K562 (cell line): ENCODE measurements at places on chromosomes 1 and 21. TPM values are rescaled to one million over a fixed set of nuclear protein-coding genes. Genes with fewer than 3 reads are reported as not detected.

- DNase-seq = no peak
- H3K27me3 ChIP-seq = no peaks in the 10 kb centered on the region
- peaks cover 26% of the 10 kb centered on the region for H3K4me1 ChIP-seq
- no peak overlapping the region for H3K27ac ChIP-seq
These were observed 242.3 kb downstream of the TOMM20 start for GRCh38 chr1:234886081-234886984.

The NUAK2 gene
- total RNA-seq = 0.44 and 0.47 TPM in 2 replicates

GRCh38 chr1:72869873-72870272, 587.5 kb upstream of the NEGR1 start:
- no peaks in the 10 kb centered on the region for H3K27me3 ChIP-seq
- H3K4me1 ChIP-seq = no peaks in the 10 kb centered on the region
- DNase-seq = no peak

The MFAP2 gene
- total RNA-seq = 0.31 TPM in 1 of 2 replicates, not detected in the other

DNA sequence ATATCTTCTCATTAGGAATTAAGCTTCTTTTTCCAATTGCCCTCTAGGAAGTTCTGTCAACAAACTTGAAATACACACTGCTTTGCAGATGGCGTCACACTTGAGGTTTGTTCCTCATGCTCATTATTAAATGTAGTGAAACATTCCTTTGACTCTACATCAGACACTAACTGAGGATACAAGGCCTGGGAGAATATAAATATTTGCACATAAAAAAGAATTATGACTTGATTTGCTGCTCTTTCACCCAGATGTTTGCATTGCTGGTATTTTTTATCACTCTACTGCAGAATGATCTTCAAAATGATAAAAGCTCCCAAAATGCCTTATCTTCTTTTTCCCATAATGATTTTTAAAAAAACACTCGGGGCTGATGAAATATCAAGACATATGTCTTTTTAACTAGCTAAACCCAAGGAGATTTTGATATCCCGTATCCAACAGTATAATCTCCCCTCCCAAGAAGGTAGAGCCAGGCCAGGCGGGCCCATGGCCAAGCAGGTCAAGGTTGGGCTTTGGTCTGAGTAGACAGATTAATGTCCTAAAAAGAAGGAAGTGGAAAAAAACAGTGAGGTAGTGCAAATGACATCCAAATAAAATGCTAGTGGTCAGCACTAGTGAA, 264.6 kb downstream of the HHIPL2 start:
- DNase-seq = no peak
- H3K27ac ChIP-seq = no peak overlapping the region
- H3K4me3 ChIP-seq = no peak overlapping the region
- no peaks in the 10 kb centered on the region for H3K4me1 ChIP-seq
- no peaks in the 10 kb centered on the region for H3K36me3 ChIP-seq

The PRDM16 gene
- total RNA-seq = 0.02 and 0.27 TPM in 2 replicates

- no peak for DNase-seq
- no peak overlapping the region for H3K27ac ChIP-seq
- H3K36me3 ChIP-seq = no peaks in the 10 kb centered on the region
- H3K27me3 ChIP-seq = no peaks in the 10 kb centered on the region
- no peaks in the 10 kb centered on the region for H3K4me1 ChIP-seq
These were observed 126.8 kb downstream of the ITSN1 start for GRCh38 chr21:33769057-33769456.
